G401 (cell line): ENCODE measurements at places on chromosomes 4 and X.
A peak's percentile ranks its signal among the peaks of the same experiment; 100 is the strongest.

DNA sequence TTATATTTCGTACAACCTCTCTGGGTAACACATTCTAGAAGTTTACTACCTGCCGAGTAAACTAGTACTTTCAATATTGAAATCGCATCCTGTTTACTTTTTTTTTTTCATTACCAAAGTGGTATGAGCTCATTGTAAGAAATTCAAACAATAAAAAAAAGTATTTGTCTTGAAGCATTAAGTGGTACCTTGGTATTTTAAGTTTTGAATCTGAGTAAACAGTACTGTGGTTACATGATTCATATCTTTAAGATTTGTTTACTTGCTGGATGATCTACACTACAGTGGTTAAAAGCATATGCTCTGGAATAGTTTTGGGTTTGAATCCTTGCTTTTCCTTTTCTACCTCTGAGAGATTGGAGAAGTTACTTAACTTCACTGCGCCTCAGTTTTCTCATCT lies 3.8 kb upstream of the MMGT1 start:
- no peak for DNase-seq

GRCh38 chrX:6468706-6469105 lies 66.2 kb downstream of the VCX3A start:
- DNase-seq, result no peak

DNA sequence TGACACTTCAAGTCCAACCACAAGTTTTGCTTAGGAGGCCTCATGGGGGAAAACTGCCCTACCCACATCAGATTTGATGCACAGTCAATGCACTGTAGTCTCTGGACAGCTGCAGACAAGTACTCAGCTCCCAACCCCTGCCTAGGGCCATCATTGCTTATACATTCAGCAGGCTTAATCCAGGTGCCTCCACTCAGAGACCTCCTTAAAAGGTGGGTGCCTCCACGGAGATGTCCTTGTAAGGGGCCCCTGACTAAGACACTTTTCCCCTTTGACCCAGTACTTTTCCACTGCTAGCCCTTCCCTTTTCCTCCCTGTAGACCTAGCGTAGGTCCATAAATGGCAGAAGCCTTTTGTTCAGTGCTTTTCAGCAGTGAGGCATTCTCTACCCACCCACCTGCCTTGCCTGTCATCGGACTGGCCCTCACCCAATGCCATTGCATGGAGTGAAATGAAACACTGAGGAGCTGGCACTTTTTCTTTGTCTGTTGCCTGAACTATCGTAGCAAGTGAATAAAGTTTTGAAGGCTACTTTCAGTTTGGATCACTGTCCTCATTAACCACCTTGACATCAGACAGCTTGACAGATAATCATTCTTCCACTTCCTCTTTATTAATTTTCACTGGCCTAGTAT lies 23.8 kb upstream of the PLK4 start:
- DNase-seq, result no peak

GRCh38 chr4:133014473-133015135 lies 134.5 kb upstream of the PCDH10 start:
- DNase-seq, result no peak

DNA sequence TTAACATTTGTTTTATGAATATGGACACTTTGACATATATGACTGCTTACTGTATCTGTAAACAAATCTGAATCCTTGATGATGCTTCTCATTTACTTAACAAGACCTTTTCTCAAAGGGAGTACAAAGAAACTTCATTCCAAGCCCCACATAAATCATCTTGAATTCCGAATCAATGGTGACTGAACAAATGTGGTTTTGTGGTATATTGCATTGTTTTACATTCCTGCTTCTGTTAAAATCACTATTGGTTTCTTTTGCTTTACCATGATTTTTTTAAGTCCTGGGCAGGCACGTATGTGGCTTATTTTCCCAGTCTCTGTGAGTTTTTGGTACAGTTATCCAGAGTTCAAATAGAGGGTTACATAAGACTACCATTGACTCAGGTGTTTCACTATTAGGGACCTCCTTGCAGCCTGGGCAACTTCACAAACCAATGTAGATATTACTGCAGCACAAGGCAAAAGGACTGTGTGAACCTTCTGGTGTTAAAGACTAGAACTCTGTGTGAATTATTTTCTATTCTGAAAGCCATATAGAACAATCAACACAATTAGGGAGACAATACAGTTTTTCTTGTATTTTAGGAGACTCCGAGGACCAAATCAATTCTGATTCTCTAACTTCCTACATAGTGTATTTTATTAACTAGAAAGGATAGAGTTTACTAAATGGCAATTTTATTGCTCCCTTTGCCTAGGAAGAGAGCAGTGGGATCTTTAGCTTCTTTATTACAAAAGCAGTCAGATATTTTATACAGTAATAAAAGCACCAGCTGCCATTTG lies 196.4 kb downstream of the GALNTL6 start:
- DNase-seq, result no peak

DNA sequence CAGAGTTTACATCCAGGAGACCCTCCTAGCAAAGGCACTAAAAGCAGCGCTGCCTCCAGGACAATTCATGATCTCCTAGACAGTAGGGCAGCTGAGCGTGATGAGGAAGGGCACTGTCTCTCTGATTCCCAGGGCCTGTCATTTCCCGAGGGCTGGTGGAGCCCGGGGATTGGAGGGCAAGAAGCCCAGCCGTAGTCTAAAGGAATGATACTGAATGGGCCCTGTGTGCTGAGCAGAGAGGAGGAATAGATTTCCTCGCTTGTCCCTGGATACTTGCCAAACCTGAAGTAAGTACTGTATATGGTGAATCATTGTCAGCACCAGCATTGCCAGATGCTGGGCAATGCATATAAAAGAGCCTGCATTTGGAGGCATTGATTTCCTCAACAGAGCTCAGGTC lies 88.0 kb upstream of the SLITRK2 start:
- DNase-seq, result no peak

- no peak for DNase-seq
Measured at GRCh38 chr4:156113138-156113765, 159.6 kb upstream of the CTSO start.

DNA sequence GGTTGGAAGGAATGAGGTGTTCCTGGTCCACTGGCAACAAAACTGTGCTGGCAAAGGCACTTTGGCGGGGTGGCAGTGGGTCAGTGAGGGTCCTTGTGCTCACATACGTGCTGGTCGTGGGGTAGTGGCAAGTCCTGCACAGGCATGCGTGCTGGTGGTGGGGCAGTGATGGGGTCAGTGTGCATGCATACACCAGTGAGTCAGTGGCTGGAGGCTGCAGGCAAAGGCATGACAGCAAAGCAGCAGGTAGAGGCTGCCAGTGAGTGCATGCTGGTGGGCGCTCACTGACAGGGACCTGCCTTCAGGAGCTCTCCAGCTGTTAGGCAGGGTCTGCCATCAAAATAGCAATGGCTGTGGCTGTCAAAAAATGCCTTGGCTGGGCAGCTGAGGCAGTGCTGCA lies 42.1 kb downstream of the TMPRSS11E start:
- DNase-seq, result no peak

- no peak for DNase-seq
Measured at GRCh38 chrX:49171752-49172279, at the start of gene PLP2. Gene PLP2, plus strand, starts transcription at chrX:49171898. Its CDS starts 103 bp downstream, at chrX:49172001.

- DNase-seq, result no peak
Measured at GRCh38 chr4:86451560-86452330, 91.9 kb upstream of the MAPK10 start.

- no peak for DNase-seq
Measured at GRCh38 chrX:123983240-123983639, 21.7 kb downstream of the STAG2 start.

DNA sequence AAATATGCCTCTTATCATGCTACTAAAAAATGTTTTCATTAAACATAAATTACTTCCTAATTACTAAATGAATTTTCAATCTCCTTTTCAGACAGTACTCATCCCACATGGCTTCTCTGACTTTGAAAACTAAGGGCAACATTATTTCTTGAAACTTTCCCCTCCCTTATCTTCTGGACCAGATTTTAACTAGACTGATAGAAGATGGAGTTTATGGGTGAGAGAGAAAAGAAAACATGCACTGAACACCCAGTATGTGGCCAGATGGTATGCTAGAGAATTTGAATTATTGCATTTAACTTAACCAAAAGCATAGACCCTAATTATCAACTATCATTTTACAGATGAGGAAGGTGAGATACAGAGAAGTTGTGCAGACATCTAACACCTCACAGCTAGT lies 16.8 kb downstream of the CNOT6L start:
- no peak for DNase-seq

GRCh38 chr4:26015133-26015651 lies 101.2 kb downstream of the SMIM20 start:
- DNase-seq, result peak; percentile 81

DNA sequence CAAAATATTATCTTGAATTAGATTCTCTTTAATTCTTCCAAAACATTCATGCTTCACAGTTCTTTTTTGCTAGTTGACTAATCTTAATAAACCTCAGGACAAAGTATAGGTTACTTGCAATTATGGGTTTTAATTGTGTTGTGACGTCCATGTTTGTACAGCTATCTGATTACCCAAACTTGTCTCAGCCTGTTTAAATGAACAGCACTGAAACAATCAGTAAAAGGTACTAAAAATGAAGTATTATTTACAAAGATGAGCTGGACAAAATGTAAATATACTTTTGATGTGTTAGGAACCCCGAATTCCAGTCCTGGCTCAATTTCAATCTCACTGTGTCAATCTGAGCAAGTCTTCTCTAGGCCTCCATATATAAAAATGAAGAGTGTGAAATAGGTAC lies 57.4 kb upstream of the SLC6A14 start:
- DNase-seq, result no peak

GRCh38 chr4:80586716-80587115 lies 251.2 kb downstream of the CFAP299 start:
- DNase-seq, result no peak

GRCh38 chr4:182301736-182302135 lies 58.5 kb downstream of the TENM3 start:
- DNase-seq, result no peak

DNA sequence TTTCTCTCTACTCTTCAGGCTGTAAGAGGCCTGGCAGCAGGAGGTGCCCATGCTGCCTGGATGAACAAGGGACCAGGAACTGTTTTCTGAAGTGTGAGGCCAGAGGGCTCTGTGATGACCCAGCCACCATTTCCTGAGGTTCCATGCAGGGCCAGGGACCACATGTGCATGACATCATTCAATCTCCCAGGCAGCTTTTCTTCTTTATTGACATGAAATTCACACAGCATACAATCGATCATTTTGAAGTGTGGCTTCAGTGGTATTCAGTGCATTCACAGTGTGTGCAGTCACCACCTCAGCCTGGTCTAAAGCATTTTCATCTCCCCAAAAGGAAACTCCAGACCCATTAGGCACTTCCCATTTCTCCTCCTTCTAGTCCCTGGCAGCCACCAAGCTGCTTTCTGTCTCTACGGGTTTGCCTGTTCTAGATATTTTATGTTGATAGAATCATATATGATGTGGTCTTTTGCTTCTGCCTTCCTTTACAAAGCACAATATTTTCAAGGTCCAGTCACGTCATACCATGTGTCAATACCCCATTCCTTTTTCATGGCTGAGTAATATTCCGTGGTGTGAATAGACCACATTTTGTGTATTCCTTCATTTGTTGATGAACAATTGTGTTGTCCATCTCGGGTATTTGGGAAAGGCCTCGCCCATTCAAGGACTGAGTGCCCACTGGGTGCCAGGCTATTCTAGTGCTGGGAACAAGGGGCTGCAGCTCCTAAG lies 93.1 kb downstream of the PSAPL1 start:
- DNase-seq, result no peak

- DNase-seq, result no peak
Measured at GRCh38 chrX:38006291-38006690, at the start of gene SYTL5. Gene SYTL5, plus strand, starts transcription at chrX:38006553. Its CDS starts 27,337 bp downstream, at chrX:38033890.

GRCh38 chr4:147682755-147683154 lies 1.2 kb downstream of the PRMT9 start:
- DNase-seq, result peak; percentile 22

GRCh38 chr4:146522869-146523205 lies 1.1 kb upstream of the SLC10A7 start:
- DNase-seq, result peak; percentile 57
